ENCODE measurements at places on chromosomes 2 and 18.

DNA sequence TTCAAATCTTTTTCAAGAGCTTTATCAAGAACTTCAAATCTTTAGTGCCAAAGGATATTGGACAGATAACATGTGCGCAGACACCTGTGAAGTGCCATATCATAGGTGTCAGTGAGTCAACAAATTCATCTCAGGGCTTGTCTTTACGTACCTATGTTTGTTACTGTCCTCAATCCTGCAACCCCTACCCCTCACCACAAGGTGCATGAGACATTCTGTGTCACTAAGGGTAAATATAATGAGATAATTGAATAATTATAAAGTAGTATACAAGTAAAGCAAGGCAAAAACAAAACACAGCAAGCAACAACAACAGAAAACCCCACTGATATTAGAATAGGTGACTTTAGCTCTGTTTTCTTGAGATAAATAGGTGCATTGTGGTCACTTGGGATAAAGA is 1495.8 kb upstream of the TMEFF2 start:
- DNase-seq = no peak

DNA sequence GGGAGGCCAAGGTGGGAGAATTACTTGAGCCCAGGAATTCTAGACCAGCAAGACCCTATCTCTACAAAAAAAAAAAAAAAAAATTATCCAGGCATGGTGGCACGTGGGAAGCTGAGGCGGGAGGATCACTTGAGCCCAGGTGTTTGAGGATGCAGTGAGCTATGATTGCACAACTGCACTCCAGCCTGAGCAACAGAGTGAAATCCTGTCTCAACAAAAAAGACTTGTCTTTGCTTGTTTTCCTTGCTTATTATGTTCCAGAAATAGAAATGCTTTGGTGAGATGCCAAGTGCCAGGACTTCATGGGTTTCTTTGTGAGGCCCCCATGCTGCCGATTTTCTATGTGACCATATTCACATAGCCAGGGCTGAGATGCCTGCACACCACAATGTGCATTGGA is 9.0 kb downstream of the DCDC2C start:
- no peak for DNase-seq

DNA sequence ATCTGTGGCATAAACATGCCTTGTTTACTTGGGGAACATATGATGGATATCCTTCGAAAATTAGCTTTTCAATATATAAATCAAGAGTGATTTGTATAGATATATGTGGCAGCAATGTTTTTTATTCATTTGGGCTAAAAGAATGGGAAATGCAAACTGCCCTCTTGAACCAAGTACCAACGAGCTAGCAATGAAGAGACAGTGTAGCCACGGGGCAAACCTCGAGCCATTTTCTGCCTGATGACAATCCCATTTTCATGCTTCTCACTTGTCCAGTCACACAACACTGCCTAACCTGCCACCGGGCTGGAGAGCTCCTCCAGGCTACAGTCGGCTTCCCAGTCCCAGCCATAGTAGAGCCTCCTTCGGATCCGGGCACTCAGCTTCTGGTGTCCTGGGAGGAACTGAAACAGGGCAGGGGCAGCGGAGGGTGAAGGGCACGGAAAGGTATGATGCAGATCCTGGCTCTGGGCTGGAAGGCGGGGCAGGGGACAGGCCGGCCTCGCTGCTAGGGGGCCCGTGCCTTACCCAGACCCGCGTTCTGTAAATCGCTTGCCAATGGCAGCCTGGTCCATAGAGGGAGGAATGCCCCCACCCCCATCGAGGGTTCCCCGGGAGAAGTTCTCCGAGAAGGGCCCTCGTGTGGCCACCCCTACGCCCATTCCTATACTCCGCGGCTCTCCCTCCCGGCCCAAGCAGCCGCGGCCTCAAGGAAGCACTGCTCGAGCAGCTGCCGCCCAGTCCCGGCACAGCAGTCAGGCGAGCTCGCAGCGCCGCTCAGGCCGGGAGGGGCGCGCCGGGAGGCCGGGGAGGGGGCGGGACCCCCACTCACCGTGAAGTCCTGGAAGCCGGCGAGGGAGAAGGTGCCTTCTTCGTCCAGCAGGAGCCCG is 552 bp downstream of the CNPPD1 start:
- no peak for DNase-seq

- DNase-seq = no peak
Observed at GRCh38 chr2:105087273-105087672, 49.4 kb downstream of the MRPS9 start.

DNA sequence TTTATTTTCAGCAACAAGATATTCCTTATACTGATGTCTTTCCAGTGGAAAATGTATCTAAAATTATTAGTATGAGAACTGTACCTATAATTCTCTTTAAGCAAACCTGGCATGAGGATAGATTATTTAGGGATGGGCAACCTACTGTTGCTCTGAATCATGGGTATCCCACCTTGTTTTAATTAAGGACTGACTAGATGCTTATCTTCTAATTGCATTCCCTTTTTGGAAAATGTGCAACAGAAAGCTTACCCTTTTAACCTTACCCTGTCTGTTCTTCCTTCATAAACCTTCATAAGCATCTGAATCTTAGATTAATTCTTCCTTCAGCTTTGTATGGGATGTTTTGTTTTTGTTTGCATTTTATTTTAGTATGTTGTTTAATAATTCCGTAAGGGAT is 110.3 kb downstream of the TAF4B start:
- DNase-seq = no peak

- DNase-seq = no peak
Observed at GRCh38 chr2:78120275-78120674, 598.1 kb upstream of the LRRTM4 start.

GRCh38 chr2:98896416-98896815 is 39.6 kb downstream of the CRACDL start:
- DNase-seq = no peak

- DNase-seq = no peak
Observed at GRCh38 chr2:46716927-46717326, 198.7 kb downstream of the MCFD2 start.

GRCh38 chr2:136055929-136056688 is 61.8 kb downstream of the CXCR4 start:
- DNase-seq = no peak

DNA sequence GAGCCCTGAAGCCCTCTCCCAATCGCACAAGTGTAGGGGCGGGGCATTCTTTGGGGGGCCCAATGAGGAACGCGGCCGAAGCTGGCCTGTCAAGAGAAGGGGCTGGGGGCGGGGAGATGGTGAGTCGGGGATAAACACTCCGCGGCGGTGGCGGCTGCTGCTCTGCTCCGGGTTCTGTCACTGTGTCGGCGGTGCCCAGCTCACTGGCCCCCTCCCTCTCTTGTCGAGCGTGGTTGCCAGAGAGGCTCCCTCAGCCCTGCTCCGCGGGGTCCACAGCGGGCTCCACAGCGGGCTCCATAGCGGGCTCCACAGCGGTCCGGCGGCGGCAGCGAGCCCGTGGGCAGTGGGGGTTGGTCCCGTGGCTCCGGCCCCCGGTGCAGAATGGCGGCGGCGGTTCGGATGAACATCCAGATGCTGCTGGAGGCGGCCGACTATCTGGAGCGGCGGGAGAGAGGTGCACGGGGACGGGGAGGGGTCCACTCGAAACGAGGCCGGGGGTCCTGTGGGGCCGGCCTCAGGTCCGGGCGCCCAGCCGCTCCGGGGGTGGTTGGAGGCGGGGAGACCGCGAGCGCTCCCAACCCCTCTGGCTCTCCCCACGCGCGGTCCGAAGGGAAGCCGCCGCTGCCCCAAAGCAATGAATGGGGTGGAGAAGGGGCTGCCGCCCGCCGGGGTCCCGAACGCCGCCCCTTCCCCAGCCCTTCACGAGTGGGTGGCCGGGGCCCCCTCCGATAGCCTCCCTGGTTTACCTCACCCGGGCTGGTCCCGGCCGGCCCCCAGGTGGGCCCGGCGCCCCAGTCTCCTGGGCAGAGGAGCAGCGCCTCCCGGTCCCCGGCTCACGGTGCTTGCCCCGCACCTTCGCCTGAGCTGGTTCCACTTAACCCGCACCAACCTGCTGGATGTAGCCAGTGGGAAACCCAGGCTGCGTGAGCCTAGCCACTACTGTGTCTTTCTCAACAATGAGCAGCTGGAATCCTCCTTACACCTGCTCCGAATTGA is at the start of gene MXD1:
Gene MXD1, plus strand, starts transcription at position 160 of the 996 bp plus-strand sequence. Its CDS starts 222 bp downstream, at position 382.
- DNase-seq = no peak

DNA sequence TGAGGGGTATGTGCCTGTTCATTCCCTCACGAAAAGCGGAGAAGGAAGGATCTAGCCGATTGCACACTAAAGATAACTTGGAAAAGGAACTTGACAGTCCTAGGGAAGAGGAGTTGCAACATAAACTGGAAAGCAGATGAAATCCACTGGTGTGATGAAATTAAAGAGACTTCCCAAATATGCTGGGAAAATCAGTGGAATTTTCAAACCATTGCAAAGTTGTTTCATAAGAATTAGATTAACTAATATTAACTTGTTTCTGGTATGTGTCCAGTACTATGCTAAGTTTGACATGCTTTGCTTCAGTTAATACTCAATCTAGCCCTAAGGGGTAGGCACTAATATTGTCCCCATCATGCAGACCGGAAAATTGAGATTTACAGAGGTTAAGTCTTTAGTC is 222.7 kb downstream of the IKZF2 start:
- peak; percentile 71 for DNase-seq

- DNase-seq = no peak
Observed at GRCh38 chr2:51268191-51268590, 236.3 kb upstream of the NRXN1 start.

- DNase-seq = no peak
Observed at GRCh38 chr2:190701586-190701985, 52.7 kb downstream of the NAB1 start.

DNA sequence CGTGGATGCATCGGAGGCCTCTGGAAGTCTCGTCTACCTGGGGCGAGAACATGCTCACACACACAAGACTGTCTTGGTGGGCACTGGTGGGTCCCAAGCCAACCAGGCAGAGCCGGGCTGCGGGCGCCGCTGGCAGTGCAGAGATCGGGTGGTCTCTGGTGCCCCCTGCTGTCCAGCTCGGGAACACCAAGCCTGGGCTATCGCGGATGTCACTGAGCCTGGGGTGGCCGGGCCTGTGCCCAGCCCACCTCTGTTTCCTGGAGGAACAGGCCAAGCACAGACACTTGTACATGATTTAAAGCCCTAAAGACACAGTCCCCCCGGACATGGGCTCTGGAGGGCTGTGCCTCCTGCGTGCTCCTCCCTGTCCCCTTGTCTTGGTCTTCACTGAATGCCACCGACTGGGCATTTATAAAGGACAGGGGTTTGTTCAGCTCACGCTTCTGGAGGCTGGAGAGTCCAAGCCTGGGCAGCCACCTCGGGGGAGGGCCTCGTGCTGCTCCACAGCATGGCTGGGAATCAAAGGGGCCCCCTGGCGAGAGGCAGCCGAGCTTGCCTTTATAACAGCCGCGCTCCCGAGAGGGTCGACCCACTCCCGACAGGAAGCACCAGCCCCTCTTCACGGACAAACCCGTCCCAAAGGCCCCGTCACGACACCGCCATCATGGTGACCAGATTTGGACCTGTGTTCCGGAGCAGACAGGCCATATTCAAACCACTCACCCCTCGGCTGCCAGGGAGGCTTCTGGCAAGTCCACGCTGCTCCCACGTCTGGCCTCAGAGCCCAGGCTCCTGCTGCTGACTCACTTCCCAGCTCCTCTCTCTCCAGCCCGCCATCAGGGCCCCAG is 3.6 kb upstream of the OTOS start:
- DNase-seq = no peak

GRCh38 chr18:26470011-26470637 is 78.2 kb downstream of the KCTD1 start:
- DNase-seq = no peak

DNA sequence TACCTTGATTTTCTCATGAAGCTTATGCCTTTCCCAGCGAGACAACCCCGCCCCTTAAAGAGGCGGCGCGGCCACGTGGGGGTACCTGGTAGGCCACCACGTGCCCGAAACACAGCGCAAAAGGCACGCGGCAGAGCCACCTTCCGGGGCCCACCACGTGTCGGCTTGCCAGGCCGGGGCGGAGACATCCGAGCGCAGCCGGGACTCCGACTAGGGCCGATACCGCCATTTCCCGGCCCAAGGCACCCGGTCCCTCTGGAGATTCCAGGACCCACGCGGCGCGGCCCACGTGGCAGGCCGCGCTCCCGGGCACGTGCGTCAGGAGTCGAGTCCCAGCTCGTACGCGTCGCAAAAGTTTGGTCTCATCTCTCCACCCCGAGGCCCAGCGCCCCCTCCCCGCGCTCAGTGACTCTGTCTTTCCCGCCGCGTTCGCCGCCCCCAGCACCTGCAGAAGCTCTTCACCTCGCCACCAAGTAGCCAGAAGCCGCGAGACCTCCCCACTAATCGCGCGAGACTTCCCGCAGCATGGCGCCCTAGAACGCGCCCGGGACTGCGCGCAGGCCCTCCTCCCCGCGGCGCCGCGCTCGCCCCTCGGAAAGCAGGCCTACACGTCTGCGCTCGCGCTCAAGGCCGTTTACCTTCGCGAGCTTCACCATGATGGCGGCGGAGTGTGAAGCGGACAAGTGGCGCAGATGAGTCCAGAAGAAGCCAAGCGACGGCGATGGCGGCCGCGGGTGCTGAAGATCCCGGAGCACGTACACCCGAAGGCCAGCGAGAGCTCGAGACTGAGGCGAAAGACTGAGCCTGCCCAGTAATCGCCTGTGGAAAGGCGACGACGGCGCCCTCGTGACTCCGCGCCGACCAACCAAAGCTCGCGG is at the start of gene NCL:
Gene NCL, minus strand, starts transcription at position 787 of the 878 bp plus-strand sequence. Its CDS starts 131 bp downstream, at position 656.
- DNase-seq = peak; percentile 90

DNA sequence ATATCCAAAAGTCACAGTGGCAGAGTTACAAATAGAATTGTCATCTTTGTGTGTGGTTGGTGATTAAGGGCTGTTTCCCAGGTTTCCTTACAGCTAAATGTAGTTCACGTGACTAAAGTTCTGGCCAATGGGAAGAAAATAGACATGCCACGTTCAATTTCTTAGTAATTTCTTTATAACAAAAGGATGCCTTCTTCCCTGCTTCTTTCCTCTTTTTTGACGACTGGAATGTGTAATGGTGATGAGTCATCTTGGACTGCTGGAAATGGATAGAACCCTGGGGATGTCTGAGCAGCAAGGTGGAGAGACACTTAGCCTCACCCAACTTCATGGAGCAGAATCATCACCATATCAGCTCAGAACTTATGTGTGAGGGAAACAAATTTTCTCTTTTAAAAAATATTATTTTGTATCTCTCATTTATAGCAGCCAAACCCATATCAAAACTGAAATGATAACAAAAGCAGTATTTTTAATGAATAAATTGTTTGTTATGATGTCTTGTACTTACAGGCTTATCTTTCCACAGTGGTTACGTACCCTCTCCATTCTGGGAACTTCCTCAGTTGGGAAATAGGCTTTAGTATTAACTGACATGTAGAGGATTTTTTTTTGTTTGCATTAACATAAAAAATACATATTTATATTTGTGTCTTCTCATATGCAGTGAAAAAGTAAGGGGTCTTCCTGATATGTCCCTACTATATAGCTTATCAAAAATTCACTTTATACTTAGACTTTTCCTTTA is 91.1 kb upstream of the CDH2 start:
- DNase-seq = peak; percentile 20

GRCh38 chr2:233489666-233490065 is 76.9 kb downstream of the USP40 start:
- DNase-seq = peak; percentile 51

GRCh38 chr2:188415754-188416083 is 124.0 kb downstream of the GULP1 start:
- DNase-seq = no peak

DNA sequence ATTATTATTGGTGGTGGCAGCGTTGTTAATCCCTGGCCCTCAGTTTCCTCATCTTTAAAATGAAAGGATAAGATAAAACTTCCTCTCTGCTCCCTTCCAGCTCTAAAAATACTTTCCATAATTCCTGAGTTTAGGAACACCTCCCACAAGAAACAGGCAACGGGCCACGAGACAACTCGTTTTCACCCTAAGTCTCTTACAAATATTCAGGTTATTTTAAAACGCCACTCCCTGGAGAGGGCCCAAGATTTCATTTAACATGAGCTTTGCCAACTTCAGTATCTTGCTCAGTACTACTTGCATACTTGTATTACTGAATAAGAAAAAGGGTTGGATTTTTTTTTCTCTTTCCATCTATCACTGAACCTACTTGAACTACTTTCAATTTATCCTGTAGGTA is 611.1 kb upstream of the FANCL start:
- no peak for DNase-seq

Measured in AG09309 (cell line).